ENCODE measurements at places on chromosomes 1 and 21.

GRCh38 chr1:57363165-57363564 is 60.7 kb downstream of the DAB1 start:
- peaks cover 3% of the 10 kb centered on the region for H3K36me3 ChIP-seq
- no peaks in the 10 kb centered on the region for H3K4me1 ChIP-seq
- no peak overlapping the region for H3K27ac ChIP-seq
- no peaks in the 10 kb centered on the region for H3K27me3 ChIP-seq

GRCh38 chr1:16181887-16182719 is 26.2 kb upstream of the EPHA2 start:
- peaks cover 26% of the 10 kb centered on the region for H3K4me1 ChIP-seq
- H3K36me3 ChIP-seq, result no peaks in the 10 kb centered on the region
- no peaks in the 10 kb centered on the region for H3K27me3 ChIP-seq

GRCh38 chr1:234473118-234473517 is 5.9 kb downstream of the TARBP1 start:
- H3K36me3 ChIP-seq, result peaks cover 3% of the 10 kb centered on the region
- no peaks in the 10 kb centered on the region for H3K27me3 ChIP-seq
- peaks cover 28% of the 10 kb centered on the region for H3K4me1 ChIP-seq

DNA sequence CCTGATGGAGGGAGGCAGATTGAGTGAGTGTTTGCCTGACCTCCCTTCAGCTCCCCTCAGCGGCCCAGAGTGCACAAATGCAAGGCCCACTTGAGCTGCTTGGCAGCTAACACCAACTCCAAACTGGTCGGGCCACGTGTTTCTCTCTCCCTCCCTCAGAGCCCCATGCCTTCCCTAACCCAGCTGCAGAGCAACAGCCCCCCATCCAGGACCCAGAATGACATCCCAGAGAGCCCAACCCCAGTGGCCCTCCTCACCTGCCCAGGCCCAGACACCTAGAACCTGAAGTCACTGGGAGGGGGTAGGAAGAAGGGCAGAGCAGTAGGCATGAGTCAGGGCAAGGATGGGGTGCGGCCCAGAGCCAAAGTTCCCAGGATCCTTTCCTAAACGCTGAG is 789 bp upstream of the S100A14 start:
- no peak overlapping the region for H3K4me3 ChIP-seq
- peaks cover 5% of the 10 kb centered on the region for H3K4me1 ChIP-seq
- H3K27me3 ChIP-seq, result no peaks in the 10 kb centered on the region
- no peak overlapping the region for H3K27ac ChIP-seq
- DNase-seq, result no peak
- no peaks in the 10 kb centered on the region for H3K36me3 ChIP-seq

DNA sequence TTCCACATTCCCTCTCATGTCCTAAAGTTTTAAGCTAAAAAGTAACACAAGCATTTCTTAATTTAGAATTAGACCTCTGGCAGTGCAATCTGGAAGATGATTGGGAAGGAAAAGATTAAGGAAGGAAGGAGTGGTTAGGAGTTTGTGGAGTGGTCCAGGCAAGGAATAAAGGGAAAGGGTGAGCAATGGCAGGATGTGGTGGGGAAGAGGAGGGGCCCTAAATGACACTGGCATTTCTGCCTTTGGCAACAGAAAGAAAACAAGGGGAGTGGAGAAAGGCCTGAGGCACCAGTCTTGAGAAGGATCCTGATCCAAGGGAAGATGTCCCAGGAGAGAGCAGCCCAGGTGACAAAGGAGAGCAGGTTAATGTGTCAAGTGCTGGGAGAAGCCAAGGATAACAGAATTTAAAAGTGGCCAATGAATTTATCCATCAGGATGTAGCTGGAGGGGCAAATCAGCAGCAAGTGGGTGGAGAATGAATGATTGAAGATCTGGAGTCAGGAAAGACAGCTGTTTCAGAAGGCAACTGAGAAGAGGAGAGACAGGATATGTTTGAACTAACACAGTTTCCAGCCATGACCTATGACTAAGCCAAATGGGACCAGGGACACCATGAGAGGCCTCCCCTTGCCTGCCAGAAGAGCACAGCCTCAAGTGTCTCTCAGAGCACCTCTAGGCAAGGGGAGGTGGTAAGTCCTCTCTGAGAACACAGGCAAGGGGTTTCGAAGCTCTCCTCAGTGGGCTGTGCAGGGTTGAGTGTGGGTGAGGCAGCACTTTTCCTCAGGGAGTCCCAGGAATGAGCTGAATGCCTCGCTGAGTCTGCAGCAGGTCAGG is 20.9 kb upstream of the LY9 start:
- H3K4me1 ChIP-seq, result peaks cover 13% of the 10 kb centered on the region
- peak overlapping the region; percentile 2 for H3K27ac ChIP-seq
- H3K36me3 ChIP-seq, result no peaks in the 10 kb centered on the region
- no peak for DNase-seq

DNA sequence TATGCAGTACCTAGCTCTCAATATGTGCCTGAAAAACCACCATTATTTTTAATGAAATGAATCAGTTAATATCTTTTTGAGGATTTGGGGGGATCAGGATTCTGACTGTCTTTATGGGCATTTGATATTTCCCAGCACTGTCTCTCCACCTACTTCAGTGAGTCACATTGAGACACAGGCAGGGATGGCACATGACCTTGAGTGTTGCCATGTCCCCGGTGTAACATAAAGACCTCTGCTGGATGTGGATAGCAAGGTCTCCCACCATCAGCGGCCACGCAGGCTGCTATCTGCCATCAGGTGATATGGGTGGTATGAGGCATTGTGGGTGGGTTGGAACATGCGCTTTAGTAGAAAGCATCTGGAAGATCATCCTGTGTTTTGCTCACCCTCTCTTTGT is 103.2 kb downstream of the RGL1 start:
- DNase-seq, result no peak
- H3K36me3 ChIP-seq, result peaks cover 47% of the 10 kb centered on the region
- H3K4me1 ChIP-seq, result peaks cover 5% of the 10 kb centered on the region
- no peak overlapping the region for H3K27ac ChIP-seq

DNA sequence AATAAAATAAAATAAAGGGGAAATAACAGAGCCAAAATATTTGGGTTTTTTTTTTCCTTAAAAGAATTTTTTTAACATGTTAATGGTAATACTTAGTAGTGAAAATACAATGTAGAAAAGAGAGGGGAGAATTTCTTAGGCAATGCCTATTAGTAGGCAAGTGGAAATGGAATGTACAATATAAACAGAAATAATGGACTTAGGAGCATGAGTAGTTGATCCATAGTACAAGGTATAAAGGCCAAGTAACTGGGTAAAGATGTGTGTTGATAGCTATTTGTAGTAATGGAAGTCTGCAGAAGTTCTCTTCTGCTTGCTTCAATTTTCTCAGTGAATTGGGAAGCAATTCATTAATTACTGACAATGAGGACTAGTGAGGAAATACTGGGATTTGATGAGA is 34.4 kb downstream of the TESK2 start:
- no peak overlapping the region for H3K27ac ChIP-seq
- no peaks in the 10 kb centered on the region for H3K36me3 ChIP-seq
- DNase-seq, result no peak
- H3K4me1 ChIP-seq, result no peaks in the 10 kb centered on the region

DNA sequence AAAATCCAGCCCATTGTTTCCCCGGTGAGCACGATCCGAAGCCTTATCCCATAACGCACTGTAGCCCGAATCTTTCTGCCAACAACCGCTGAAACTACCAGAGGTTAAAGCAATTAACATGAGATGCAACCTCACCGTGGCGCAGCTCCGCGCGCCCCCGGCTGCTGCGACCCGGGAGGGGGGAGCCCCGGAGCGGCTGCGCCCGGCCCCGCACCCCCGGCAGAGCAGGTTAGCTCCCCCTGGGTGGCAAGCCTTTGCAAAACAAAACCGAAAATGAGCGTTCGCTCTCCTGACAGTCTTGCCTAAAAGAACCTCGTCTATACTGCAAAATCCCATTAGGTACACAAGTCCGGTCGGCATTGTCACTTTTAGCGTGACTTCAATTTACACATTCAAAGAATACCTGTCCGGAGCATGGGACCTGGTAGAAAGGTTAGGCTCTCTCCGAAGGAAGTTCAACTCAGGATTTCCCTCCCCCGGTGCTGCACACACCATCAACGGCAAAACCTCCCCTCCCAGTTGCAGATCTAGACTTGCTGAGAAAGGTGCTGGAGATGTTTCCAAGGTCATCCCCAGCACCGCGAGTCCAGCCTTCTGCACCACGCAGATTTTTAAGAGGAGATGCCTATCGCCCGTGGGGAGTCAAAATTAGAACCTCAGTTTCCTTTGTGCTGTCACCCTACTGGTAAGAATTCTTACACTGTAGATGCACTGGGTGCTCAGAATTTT is 107.5 kb downstream of the ZNF281 start:
- H3K36me3 ChIP-seq, result no peaks in the 10 kb centered on the region
- peaks cover 11% of the 10 kb centered on the region for H3K4me1 ChIP-seq
- H3K27ac ChIP-seq, result no peak overlapping the region
- H3K4me3 ChIP-seq, result peak overlapping the region; percentile 83

DNA sequence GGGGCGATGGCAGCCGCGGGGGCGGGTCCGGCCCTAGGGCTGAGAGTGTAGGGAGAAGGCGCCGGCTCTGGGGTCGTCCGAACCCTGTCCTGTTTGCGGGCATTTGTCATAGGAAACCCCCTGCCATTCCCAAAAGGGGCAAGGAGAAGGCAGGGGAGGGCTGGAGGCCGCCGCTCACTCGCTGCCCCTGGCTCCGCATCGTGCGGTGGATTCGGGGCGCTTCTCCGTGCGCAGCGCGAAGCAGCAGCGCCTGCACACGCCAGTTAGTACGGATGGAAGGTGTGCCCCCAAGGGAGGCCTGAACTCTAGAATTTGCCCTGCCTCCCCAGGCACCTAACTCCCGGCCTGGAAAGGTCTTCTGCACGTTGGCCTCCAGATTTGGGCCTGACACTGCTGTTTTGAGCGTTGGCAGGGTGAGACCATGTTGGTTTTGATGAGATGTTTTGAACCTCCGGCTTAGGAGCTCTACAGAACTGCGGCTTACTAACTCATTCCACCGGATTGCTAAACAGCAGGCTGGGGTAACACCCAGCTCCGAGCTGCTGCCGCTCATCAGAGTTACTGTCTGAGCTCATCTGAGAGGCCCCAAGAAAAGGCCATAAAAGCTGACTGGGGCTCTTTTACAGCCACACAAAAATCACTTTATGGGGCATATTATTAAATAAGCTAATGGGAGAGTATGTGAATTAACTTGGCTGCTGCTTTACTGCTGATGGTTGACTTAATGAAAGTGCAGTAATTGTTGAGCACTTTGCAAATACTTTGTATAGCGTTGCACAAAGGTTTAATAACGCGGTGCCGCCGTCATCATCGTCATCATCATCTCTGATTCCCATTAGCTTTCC is 987 bp downstream of the GPR137B start:
- H3K27ac ChIP-seq, result no peak overlapping the region
- H3K36me3 ChIP-seq, result no peaks in the 10 kb centered on the region
- peak; percentile 10 for DNase-seq
- peaks cover 33% of the 10 kb centered on the region for H3K4me1 ChIP-seq
- peak overlapping the region; percentile 93 for H3K4me3 ChIP-seq

GRCh38 chr1:111516005-111516535 is 12.6 kb upstream of the ADORA3 start:
- H3K36me3 ChIP-seq, result no peaks in the 10 kb centered on the region
- no peak overlapping the region for H3K4me3 ChIP-seq
- peaks cover 14% of the 10 kb centered on the region for H3K4me1 ChIP-seq
- DNase-seq, result no peak
- H3K27ac ChIP-seq, result no peak overlapping the region

DNA sequence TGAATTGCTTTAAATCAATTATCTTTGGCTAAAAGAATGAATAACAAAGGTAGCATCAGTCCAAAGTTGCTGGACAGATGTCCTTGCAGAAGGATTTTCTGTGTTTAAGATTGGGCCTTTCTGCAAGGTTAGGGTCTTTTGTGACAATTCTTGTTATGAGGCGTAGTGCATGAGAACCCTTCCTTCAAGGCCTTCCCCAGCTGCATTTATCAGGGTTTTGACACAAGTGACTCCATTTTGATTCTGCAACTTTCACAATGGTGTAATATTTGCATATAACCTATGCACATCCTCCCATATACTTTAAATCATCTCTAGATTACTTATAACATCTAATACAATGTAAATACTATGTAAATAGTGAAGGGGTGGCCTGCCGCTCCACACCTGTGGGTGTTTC is 1.1 kb upstream of the SETD4 start:
- no peak overlapping the region for H3K27ac ChIP-seq
- peaks cover 25% of the 10 kb centered on the region for H3K4me1 ChIP-seq
- peaks cover 9% of the 10 kb centered on the region for H3K36me3 ChIP-seq
- peaks cover 20% of the 10 kb centered on the region for H3K27me3 ChIP-seq
- DNase-seq, result no peak
- peak overlapping the region; percentile 99 for H3K4me3 ChIP-seq

GRCh38 chr1:70947835-70948234 is 99.8 kb downstream of the PTGER3 start:
- H3K4me3 ChIP-seq, result no peak overlapping the region
- H3K27ac ChIP-seq, result no peak overlapping the region
- no peaks in the 10 kb centered on the region for H3K4me1 ChIP-seq
- no peak for DNase-seq

DNA sequence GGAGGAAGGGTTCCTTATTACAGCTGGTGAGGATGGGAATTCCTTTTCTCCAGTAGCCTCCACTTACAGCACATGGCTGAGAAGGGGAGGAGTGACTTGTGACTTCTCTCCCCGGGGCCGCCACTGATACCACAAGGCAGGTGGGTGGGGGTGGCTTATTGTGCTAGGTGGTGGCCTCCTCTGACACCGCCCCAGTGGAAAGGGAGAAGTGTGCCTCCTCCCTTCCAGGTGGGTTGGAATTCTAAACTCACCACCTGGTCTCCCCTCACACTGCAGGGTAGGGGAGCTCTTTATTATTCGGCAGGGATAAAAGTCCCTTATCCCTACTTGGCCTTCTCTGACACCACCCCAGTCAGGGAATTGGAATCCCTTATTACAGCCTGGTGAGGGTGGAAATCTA is 89.5 kb downstream of the CCDC30 start:
- H3K4me3 ChIP-seq, result no peak overlapping the region
- H3K27me3 ChIP-seq, result no peaks in the 10 kb centered on the region
- no peaks in the 10 kb centered on the region for H3K36me3 ChIP-seq
- no peak overlapping the region for H3K27ac ChIP-seq
- no peak for DNase-seq

GRCh38 chr1:175842550-175842949 is 99.2 kb upstream of the TNR start:
- H3K36me3 ChIP-seq, result no peaks in the 10 kb centered on the region
- peak overlapping the region; percentile 59 for H3K27ac ChIP-seq
- H3K4me1 ChIP-seq, result peaks cover 47% of the 10 kb centered on the region
- no peak overlapping the region for H3K4me3 ChIP-seq
- H3K27me3 ChIP-seq, result peaks cover 4% of the 10 kb centered on the region
- no peak for DNase-seq

- H3K27ac ChIP-seq, result no peak overlapping the region
- no peaks in the 10 kb centered on the region for H3K27me3 ChIP-seq
- DNase-seq, result no peak
- H3K4me3 ChIP-seq, result no peak overlapping the region
- no peaks in the 10 kb centered on the region for H3K36me3 ChIP-seq
These were observed 153.3 kb upstream of the LYPLAL1 start for GRCh38 chr1:219020386-219020785.

GRCh38 chr1:51833700-51834099 is 44.8 kb downstream of the NRDC start:
- H3K27me3 ChIP-seq, result no peaks in the 10 kb centered on the region
- H3K4me1 ChIP-seq, result no peaks in the 10 kb centered on the region
- no peak overlapping the region for H3K4me3 ChIP-seq
- H3K36me3 ChIP-seq, result peaks cover 16% of the 10 kb centered on the region

GRCh38 chr1:44294588-44295007 is 60.5 kb downstream of the ERI3 start:
- H3K36me3 ChIP-seq, result peaks cover 8% of the 10 kb centered on the region
- no peak overlapping the region for H3K27ac ChIP-seq
- no peaks in the 10 kb centered on the region for H3K27me3 ChIP-seq
- peaks cover 48% of the 10 kb centered on the region for H3K4me1 ChIP-seq

All from neural crest cell (in vitro differentiated cells).